ENCODE measurements at places on chromosomes 13 and 19. TPM values are rescaled to one million over a fixed set of nuclear protein-coding genes. Genes with fewer than 3 reads are reported as not detected.

OLFM4 gene
- total RNA-seq: not detected

SLC44A2 gene
- 204 TPM for total RNA-seq

ATP8B3 gene
- total RNA-seq: 5.5 TPM

TMEM255B gene
- 1.00 TPM for total RNA-seq

FREM2 gene
- total RNA-seq: not detected

GIPR gene
- 6.1 TPM for total RNA-seq

SERTM1 gene
- not detected for total RNA-seq

FBXO27 gene
- 0.64 TPM for total RNA-seq

NLRP4 gene
- not detected for total RNA-seq

ZNF880 gene
- total RNA-seq: 31.2 TPM

RNASEH2A gene
- total RNA-seq: 12.6 TPM

DNA sequence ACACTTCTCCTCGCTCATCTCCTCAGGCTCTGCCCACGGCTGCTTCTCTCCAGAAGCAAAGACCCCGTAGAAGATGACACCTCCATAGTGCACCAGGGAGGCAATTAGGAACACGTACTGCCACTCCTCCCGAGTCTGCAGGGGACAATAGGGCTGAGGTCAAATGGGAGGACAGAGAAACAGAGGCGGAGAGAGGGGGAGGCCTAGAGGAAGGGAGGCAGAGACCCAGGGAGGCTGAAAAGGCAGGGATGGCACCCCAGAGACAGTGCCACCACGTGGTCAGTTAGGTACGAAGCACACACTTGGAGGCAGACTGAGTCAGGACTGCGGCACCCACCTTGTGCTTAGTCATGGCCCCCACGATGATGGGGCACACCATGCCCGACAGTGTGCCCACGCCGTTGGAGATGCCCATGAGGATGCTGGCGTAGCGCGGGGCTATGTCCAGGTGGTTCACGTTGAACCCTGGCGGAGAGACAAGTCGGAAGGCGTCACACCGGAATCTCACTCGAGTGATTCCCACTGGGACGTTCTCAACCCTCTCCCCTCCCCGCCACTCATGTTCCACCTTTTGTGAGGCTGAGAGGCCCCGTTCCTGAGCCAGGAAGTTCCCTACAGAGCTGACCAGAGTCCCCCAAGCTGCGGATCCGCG is 5.6 kb downstream of the GFY start:
- H3K4me3 ChIP-seq: no peak overlapping the region
- H3K36me3 ChIP-seq: no peaks in the 10 kb centered on the region
- no peak overlapping the region for H3K27ac ChIP-seq
- peaks cover 37% of the 10 kb centered on the region for H3K4me1 ChIP-seq

DNA sequence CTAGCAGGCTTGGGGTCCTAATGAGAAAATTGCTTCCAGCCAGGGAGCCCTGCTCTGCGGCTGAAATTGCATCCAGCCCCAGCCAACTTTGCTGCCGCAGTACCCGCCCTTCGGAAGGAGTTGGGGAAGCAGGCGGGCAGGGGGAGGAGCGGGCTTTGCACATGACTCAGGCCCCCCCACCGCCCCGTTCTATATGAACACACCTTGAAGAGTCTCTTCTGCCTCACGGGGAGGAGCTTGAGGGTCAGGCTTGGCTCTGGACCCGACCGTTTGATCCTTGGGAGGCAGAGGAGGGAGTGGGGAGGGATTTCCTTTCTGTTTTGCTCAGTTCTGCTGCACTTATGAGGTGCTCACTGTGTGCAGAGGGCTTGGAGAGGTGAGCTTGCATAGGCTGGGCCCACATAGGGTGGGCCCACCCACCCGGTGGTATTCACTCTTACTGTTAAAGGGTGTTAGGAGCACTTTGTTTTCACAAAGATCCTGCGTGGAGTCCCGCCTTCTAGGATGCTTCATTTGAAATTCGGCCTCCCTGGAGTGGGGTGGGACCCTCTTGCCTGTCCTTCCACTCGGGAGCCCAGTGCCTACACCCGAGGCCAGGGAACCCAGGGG is 46.5 kb downstream of the LYL1 start:
- no peak overlapping the region for H3K27ac ChIP-seq
- H3K4me3 ChIP-seq: no peak overlapping the region
- H3K27me3 ChIP-seq: peaks cover 11% of the 10 kb centered on the region
- H3K4me1 ChIP-seq: peaks cover 15% of the 10 kb centered on the region

DNA sequence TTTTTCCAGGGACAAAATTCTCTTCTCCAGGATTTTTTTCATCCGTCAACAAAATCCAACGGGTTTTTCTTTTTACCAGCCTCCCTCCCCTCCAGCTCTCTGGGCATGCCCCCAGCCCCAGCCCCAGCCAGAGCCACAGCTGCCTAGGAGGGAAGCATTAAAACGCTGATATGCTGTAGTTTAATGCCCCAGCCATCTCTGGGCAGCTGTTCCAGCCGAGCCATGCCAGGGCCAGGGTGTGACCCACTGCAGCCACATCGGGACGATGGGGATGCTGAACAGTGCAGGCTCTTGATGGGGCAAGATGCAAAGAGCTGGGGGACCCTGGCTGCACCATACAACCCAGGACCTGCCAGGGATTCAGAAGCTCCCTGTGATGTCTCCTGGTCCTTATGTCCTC is 32.1 kb downstream of the TSHZ3 start:
- no peaks in the 10 kb centered on the region for H3K36me3 ChIP-seq
- H3K27ac ChIP-seq: no peak overlapping the region
- no peak overlapping the region for H3K4me3 ChIP-seq
- no peaks in the 10 kb centered on the region for H3K4me1 ChIP-seq

DNA sequence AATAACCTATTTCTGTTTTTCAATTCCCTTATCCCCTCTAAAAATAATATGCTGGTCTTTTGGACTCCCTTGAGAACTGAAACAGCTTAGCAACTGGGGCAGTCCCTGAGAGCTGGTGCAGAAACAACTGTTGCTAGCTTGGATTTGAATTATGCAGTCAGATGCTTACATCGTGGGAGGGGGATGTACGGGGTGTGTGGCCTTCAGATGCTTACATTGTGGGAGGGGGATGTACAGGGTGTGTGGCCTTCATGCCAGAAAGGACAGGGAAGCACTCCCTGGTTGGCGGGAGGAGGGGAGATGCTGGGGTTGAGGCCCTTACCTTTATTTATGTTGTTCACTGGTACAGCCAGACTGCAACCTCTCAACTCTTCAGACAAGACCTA is 25.6 kb downstream of the LRCH1 start:
- no peak for DNase-seq
- H3K27ac ChIP-seq: no peak overlapping the region
- no peaks in the 10 kb centered on the region for H3K27me3 ChIP-seq
- H3K4me3 ChIP-seq: no peak overlapping the region
- H3K4me1 ChIP-seq: peaks cover 33% of the 10 kb centered on the region

- no peak for DNase-seq
- H3K36me3 ChIP-seq: no peaks in the 10 kb centered on the region
- H3K4me3 ChIP-seq: no peak overlapping the region
These were observed 47.3 kb upstream of the CLDN10 start for GRCh38 chr13:95505265-95505664.

DNA sequence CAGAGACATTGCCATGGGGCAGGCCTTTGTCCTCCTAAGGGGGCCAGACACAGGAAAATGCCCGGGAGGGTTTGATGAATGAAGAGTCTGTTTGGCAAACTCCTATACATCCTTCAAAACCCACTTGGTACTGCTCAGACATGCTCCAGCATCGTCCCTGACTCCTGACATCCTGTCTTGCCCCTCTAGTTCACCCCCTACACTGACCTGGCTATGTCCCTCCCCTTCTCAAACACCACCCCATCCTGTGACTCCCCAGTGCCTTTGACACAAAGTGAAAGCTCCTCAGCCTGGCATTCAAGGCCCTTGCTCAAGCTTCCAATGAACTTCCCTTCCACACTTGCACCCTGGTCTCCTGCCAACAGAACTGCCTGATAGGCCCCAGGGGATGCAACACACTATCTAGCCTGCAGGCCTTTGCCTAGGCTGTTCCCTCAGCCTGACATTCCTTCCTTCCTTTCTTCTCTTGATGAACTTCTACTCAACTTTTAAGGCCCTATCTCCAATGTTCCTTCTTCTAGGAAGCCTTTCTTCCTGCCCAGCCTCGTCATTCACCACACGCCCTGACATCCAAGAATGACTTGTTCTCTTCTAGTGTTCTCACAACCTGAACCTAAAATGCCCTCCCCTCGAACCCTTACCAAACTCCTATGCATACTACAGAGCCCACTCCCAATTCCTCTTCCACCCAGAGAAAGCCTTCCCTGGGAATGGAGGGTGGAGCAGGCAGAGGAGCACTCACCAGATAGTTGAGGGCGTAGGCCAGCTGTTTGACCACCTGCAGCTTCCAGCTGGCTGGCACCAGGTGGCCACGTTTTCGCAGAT is 12.4 kb downstream of the JAK3 start:
- H3K36me3 ChIP-seq: peaks cover 77% of the 10 kb centered on the region
- H3K27me3 ChIP-seq: no peaks in the 10 kb centered on the region
- H3K4me1 ChIP-seq: no peaks in the 10 kb centered on the region
- no peak overlapping the region for H3K27ac ChIP-seq
- DNase-seq: no peak

GRCh38 chr13:98541701-98542203 is 35.2 kb downstream of the STK24 start:
- no peaks in the 10 kb centered on the region for H3K27me3 ChIP-seq
- peaks cover 100% of the 10 kb centered on the region for H3K4me1 ChIP-seq
- H3K36me3 ChIP-seq: no peaks in the 10 kb centered on the region
- no peak for DNase-seq

DNA sequence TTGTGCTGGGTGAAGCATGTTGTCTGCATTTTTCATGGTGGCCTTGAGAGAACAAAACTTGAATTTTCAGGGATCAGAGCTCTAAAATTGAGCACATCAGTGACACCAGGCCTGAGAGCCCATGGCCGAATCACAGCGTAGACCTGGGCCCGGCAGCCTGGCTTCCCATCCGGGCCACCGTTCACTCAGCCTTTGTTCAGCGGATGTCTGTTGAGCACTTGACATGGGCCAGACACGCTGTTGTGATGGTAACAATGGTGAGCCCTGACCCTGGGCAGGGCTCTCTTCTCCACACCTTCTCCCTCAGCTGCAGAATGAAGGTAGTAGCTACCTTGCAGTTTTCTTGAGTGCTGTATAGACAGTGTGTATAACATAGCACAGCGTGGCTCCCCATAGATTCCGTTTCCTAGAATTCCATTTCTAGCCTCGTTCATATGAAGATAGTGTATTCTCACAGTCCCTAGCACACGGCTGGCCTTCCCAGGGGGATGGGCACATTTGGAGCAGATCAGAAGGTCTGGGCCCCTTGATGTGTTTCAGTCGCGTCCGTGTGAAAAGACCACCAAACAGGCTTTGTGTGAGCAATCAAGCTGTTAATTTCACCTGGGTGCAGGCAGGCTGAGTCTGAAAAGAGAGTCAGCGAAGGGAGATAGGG is 75.3 kb downstream of the RAB20 start:
- no peaks in the 10 kb centered on the region for H3K36me3 ChIP-seq
- H3K4me1 ChIP-seq: no peaks in the 10 kb centered on the region
- no peak for DNase-seq
- H3K27ac ChIP-seq: no peak overlapping the region

- no peaks in the 10 kb centered on the region for H3K27me3 ChIP-seq
- H3K4me3 ChIP-seq: peak overlapping the region; percentile 59
- DNase-seq: peak; percentile 37
- H3K27ac ChIP-seq: peak overlapping the region; percentile 77
These were observed 1.4 kb downstream of the PARP4 start for GRCh38 chr13:24511019-24511815.

GRCh38 chr13:113468472-113469201 is 15.3 kb upstream of the ADPRHL1 start:
- peaks cover 3% of the 10 kb centered on the region for H3K36me3 ChIP-seq
- no peak overlapping the region for H3K4me3 ChIP-seq
- DNase-seq: no peak
- no peaks in the 10 kb centered on the region for H3K4me1 ChIP-seq

DNA sequence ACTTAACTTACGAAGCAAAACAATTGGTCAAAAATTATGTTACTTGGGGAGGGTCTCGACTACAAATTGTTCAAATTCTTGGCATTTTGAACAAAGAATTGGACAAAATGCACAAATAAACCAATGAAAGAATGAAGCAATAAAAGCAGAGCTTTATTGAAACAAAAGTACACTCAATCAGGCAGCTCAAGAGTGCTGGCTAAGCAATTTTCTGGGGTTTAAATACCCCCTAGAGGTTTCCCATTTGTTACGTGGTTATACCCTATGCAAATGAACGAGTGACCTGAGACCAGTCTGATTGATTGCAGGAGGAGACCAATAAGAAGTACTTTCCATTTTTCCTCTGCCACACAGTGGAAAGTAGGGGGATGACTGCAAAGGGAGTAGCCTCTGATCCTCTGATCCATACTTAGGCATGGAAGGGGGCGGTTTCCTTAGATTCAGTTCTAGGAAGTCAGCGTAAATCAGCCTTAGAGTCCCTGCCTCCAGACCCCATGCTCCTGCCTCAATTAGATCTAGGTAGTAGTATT is 228.6 kb downstream of the EFNB2 start:
- no peaks in the 10 kb centered on the region for H3K27me3 ChIP-seq
- no peaks in the 10 kb centered on the region for H3K4me1 ChIP-seq

- H3K4me1 ChIP-seq: no peaks in the 10 kb centered on the region
- H3K27ac ChIP-seq: no peak overlapping the region
- H3K4me3 ChIP-seq: no peak overlapping the region
These were observed 14.0 kb upstream of the PTOV1 start for GRCh38 chr19:49837009-49837310.

DNA sequence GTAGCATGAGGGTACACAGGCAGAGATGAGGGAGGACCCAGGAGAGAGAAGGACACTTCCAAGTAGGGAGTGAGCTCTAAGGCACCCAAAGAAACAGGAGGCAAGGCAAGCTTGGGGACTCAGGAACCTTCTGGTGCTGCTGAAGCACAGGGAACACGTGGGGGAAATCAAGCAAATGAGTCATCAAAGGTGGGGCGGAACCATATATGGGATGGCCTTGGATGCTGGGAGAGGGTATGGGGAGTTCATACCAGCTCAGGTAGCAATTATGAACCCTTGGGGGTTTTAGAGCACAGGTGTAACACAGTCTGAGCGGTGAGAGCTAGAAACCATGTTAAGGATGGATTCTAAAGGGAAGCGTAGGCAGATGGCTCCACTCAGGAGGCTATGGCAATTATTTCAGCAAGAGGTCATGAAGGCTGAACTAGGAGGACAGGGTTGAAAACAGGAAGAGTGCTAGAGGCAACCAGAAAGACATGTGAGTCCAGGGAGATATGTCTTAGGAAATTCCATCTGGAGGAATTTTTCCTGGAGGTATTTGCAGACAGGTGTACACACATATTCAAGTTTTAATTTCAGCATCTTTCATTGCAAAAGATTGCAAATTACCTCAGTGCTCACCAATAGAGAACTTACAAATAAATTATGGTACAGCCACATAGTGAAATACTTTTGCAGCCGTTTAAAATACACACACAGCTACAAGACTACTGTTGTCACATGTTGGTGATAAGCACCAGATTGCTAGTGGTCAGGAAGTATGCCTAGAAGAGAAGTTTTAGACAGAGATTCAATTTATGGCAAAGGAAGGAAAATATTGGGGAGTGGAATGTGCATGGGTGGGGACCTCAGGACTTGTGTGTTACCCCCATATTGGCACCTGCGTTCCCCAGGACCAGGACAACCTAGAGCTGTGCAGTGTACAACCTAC is 77.0 kb downstream of the STARD13 start:
- H3K27ac ChIP-seq: no peak overlapping the region
- H3K4me1 ChIP-seq: no peaks in the 10 kb centered on the region
- no peak overlapping the region for H3K4me3 ChIP-seq
- H3K36me3 ChIP-seq: no peaks in the 10 kb centered on the region
- no peaks in the 10 kb centered on the region for H3K27me3 ChIP-seq
- DNase-seq: no peak
